ENCODE measurements at places on chromosomes 2 and 18.
A peak's percentile ranks its signal among the peaks of the same experiment; 100 is the strongest.

DNA sequence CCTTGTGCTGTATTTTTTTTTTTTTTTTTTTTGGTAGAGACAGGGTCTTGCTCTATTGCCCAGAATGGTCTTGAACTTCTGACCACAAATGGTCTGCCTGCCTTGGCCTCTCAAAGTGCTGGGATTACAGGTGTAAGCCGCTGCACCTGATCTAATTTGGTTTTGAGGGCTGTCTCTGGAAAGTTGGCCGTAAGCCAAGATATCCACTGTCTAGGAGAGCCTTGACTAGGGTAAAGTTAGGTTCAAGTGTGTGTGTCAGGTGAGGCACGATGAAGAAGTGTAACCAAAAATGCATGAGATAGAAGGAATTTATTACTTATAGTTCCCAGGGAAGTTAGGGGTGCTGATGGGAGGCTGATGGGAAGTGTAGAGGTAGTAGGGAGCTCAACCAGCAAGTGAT, 46.7 kb downstream of the INO80C start:
- DNase-seq = no peak

GRCh38 chr2:16073921-16074425, 133.6 kb downstream of the MYCN start:
- DNase-seq = no peak

DNA sequence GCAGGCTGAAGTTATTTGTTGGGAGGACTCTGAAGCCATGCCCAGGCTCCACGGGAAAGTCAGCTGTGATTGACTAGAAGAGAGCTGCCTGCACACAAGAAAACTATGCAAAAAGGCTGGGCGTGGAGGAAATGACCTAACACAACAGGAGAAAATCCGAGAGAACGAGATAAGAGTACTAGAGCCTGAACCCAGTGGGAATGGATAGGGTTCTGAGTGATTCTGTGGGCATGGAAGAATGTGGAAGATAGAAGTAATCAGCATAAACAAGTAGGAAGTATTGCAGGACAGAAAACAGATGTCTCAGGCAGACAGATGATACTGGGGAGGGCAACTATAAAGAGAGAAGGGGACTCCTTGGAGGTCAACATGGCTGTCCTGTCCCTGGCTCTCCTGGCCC, 12.1 kb upstream of the COPS8 start:
- peak; percentile 76 for DNase-seq

GRCh38 chr2:11411768-11412448, 54.1 kb downstream of the E2F6 start:
- peak; percentile 49 for DNase-seq

DNA sequence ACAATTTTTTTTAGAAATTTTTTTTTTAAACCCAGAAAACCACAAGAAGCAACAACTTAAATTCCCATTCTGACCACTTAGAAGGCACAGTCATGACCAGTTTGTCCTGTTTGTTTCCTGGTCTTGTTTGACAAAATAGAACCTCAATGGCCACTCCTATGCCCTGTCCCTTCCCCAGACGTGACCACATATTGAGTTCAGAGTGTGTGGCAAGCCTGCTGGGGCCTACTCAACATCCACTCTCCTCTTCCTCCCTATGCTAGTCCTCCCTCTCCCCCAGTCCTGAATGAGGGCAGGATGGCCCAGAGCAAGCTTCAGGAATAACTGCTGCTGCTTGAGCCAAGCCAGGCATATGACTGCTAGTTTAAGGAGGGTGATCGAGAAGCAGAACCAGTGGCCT, 89.6 kb downstream of the PRELID3A start:
- no peak for DNase-seq
